ENCODE measurements at places on chromosomes 5 and 9.

DNA sequence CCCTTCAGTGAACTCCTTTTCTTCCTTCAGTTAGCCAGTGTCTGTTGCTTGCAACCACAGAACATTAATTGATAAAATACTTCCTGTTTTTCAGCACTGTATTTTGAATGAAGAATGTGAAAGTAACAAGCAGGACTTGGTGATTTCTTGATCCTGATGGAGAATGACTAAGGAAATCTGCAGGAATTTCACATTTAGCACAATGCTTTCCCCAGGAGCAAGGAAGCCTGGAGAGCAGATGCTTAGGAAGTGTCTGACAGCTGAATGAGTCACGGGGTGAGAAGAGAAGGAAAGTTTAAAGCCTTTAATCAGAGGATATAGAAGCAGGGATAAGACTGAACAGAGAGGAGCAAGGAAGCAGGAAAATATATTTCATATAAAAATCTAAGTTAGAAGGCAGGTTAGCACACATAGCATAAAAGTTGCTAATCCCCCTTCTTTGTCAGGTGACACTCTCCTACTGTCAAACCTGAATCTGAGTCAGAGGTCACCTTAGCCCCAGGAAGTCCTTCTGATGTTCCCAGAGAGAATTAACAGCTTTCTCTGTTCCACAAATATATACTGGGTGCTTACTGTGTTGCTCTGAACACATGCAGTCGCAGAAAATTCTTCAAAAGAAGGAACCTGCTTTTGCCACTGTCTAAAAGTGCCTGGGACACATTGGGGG lies 59.7 kb downstream of the GNA14 start:
- no peak for DNase-seq

GRCh38 chr5:145403992-145404391 lies 431.1 kb downstream of the PRELID2 start:
- DNase-seq: no peak

GRCh38 chr5:59236448-59236847 lies 653.6 kb downstream of the RAB3C start:
- DNase-seq: no peak

DNA sequence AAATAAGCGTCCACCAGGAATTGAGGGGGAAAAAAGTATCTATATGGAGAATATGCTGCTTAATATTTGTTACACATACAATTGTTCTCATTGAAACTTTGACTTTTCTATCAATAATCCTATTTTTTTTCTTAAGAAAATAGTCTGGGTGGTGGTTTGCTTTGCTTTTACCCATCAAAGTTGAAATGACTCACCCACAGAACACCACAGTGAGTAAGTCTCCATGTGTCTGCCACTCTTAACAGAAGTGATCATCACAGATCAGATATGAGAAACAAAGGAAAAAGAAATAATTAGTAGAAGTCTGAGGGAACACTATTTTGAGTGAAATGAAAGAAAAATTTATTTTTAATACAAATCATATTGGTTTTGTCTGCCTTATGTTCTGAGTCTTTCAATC lies 742.8 kb downstream of the CDH9 start:
- DNase-seq: no peak

GRCh38 chr5:2024986-2025721 lies 142.4 kb upstream of the IRX4 start:
- DNase-seq: no peak

DNA sequence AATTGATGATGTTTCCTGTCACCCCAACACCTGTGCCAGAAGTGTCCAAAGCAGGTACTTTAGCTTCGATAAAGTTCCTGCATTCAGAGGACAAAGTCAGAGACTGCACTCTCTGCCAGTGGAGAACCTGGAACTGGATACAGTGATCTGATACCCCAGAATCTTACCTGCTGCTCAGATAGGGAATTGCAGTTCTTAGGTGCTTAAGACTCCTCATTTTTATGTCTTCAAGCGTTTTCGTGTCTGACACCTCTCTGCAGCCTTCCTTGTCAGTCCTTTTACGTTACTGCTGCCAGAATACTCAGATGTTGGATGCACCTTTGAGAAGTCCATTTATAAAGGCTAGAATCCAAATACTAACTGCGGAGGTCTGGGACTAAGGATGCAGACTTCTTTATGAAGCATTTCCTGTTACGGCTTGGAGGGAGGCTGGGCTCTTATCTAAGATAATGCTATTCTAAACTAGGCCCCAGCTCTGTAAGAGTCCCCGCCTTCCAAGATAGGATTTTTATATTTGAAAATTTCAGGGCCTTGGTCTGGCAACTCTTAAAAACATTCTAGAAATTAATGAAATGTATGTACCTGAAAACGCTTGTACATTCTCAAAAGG lies 1.9 kb downstream of the ISOC1 start:
- DNase-seq: no peak

DNA sequence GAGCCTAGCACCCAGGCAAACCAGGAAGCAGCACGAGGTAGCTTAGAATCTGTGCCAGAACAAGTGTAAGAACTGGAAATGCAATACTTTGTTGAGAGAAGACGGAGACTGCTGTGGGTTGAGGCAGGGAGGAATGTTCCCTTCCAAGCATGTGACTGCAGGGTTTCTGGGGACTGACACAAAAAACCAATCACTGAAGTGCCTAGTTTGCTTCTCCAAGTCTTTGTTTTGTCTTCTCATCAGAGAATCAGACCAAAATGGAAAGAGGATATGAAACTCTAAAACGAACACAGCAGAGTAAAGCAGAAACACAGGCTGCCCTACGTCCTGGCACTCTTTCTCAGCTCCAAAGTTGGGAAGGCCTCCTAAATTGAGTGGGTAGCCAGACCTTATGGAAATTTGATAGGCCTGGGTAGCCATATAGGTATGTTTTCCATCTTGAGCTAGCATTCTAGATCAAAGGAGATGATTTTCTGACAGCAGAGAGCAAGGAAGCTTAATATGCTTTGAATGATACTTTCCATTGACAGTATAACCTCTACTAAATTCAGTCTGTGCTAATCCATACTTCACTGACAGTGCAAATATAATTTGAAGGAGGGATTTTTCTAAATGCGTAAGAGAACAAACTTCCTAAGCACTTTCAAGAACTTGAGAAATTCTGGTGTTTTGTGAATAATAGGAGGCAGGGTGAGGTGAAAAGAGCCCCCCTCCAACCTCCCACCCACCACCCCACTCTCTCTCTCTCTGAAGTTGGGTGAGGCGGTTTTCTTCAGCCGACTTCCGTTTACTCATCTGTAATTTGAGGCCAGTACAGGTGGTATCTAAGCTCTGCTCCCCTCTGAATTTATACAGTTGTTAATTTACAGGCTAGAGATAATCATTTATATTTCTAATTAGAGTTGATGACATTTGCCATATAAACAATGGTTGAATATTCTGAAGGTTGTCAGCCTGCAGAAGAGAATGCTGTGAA lies 5.5 kb downstream of the ADRB2 start:
- DNase-seq: no peak

- no peak for DNase-seq
These were observed 95.0 kb downstream of the APBA1 start for GRCh38 chr9:69577123-69577522.

GRCh38 chr9:135978642-135979546 lies 17.7 kb upstream of the UBAC1 start:
- DNase-seq: no peak

DNA sequence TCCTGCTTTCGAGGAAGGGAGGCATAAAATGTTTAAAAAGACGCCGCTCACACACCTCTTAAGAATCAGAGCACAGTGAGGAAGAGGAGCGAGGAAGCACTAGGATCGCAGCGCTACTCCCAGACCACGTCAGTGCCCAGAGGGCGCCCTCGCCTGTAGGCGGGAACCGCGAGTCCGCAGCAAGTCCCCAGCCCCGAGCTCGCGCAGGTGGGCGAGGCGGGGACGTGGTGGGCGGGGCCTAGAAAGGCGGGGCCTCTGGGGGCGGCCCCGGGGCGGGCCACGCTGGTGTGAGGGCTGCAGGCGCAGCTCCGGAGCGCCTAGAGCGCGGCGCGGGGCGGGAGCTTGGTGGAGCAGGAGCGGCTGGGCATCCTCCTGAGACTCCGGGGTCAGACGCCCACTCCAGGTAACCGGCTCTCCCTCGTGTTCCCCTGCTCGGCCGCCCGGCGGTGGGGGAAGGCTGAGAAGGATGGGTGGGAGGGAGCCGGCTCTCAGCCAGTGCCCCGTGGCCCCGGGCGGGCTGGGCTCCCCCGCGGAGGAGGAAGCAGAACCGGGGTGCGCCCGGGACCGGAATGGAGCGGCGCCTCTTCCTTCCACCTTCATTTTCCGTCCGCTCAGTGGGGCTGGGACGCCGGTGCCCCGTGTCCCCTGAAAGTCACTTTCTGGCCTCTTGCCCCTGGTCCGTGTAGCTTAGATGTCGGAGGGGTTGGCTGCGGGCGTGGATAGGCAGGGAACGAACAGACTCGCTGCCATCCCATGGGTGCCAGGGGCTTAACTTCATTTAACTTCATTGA lies at the start of gene GCNT1:
GCNT1 (plus strand) TSS at position 280 of the 791 bp plus-strand sequence. CDS start 43,200 bp downstream, outside the sequence.
- DNase-seq: peak; percentile 85

GRCh38 chr9:112629671-112630485 lies 88.0 kb downstream of the INIP start:
- DNase-seq: no peak

DNA sequence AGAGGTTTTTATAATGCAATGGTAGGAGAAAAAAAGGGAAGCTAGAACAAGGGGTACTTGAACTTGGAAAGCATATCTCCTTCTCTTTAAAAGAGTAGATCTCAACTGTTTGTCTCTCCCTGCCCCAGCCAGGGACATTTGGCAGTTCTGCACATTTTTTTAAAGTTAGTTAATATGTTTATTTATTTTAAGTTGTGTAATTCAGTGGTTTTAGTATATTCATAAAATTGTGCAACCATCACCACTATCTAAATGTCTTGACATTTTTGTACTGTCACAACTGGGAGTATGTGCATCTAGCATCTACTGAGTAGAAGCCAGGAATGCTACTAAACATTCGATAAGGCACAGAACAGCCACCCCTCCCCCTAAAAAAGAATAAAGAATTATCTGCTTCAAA lies 103.5 kb upstream of the DPYSL3 start:
- no peak for DNase-seq

GRCh38 chr5:158451203-158451992 lies 592.5 kb upstream of the CLINT1 start:
- DNase-seq: no peak

- DNase-seq: no peak
These were observed 15.3 kb downstream of the PPARGC1B start for GRCh38 chr5:149745212-149745942.

DNA sequence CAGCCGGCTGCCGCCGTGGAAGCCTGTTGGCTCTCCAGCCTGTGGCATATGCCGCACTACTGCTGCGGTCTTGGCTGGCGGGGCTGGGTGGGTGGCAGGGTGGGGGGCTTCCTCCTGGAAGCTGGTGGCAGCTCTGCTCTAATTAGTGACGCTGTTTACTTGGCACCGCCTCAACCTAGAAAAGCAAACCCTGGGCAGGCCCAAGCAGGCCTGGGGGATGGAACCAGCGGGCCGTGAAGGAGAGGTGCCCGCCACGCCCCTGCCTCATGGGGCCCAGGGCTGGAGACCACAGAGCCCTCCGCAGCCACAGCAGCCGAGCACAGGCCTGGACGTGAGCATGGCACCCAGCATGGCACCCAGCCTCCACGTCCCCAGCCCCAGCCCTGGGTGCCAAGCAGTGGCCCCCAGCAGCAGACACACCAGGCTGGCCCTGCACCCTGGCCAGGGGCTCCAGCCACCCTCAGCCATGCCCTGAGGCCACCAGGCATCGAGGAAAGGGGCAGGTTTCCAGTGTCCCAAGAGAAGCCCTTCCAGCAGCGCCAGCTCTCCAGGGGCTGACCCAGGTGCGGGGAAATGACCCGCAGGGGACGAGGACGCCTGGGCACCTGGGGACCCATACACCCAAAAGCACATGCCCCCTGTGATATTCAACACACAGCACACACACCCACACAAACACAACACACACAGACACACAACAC lies 5.4 kb upstream of the CCDC187 start:
- no peak for DNase-seq

DNA sequence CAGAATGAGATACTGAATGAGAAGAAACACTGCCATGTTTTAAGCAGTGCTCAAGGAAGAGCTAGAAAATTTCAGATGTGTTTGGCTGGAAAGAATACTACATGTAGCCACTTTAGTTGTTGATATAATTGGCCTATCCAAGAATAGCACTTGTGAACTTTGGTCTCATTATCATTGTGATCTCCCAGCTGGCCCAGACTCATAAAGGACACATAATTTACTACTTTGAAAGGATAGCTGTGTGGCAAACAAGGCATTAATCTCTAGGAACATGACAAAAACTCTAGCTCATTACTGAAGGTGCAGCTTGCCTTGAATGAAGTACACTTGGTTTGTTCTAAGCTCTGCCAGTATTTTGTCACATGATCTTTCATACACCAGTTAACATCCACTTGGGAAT lies 356.3 kb downstream of the CSNK1G3 start:
- no peak for DNase-seq

- no peak for DNase-seq
These were observed 1.5 kb downstream of the PRRC2B start for GRCh38 chr9:131395157-131396098.

GRCh38 chr5:155004138-155004744 lies 9.3 kb upstream of the KIF4B start:
- no peak for DNase-seq

Data from left forelimb (tissue), 1 donor.